ENCODE measurements at places on chromosomes 5 and 9.
A peak's percentile ranks its signal among the peaks of the same experiment; 100 is the strongest.

- DNase-seq = no peak
These were observed 13.3 kb downstream of the DCANP1 start for GRCh38 chr5:135433681-135434426.

GRCh38 chr5:161002571-161003074 is 150.6 kb upstream of the ATP10B start:
- DNase-seq = no peak

GRCh38 chr5:137342764-137343163 is 156.4 kb downstream of the SPOCK1 start:
- no peak for DNase-seq

DNA sequence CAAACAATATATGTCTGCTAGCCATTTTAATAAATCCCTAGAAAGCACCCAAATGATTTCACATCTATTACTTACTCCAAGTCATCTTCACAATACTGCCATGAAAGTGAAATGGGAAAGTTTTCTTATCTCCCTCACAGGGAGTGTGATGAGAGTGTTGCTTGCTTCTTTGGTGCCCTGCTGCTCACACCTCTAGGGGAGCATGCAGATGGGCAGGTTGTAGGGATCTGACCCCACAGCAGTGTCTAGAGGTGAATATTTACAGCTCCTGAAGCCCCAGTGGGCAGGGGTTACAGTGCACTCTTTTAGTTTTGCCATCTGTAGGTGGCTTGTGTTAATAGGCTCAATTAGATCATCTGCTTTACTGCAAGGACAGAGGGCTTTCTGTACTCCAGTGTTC is 173.2 kb downstream of the GABRG2 start:
- no peak for DNase-seq

GRCh38 chr9:4096121-4096520 is 203.7 kb downstream of the GLIS3 start:
- no peak for DNase-seq

- DNase-seq = no peak
These were observed 18.0 kb downstream of the SH3PXD2B start for GRCh38 chr5:172436078-172436878.

DNA sequence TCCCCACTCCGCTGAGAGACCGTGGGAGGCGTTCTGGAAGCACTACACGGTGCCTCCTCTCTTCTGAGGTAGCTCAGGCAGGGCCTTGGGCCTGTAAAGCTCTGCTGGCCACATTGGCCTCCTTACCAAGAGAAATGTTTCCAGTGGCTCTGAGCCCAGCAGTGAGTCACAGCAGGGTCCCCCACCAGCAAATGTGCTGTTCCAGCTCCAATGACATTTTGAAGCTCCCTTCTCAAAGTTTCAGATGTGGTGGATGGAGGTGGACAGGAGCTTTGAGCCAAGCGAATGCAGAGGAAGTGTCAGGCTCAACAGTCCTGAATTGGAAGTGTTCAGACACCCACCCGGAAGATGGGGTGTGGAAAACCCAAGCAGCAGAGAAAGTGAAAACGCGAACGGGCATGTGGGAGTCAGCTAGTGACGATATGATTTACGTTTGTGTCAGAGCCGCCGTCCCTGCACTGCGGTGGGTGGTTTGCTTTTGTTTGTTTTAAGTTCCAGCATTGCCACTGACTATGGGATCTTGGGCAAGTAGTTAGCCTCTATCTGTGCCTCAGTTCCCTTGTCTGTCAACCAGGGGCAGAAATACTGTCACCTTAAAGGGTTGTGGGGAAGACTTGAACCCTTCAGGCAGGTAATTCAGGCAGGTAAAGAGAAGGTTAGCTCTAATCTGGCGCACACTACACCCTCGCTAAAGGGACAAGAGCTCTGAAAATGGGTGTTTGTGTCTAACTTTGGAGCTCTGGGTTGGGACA is 38.2 kb downstream of the C5orf15 start:
- DNase-seq = peak; percentile 52

- DNase-seq = peak; percentile 31
These were observed 697 bp downstream of the SLC1A1 start for GRCh38 chr9:4490705-4491625.

GRCh38 chr9:36018129-36018528 is 18.6 kb upstream of the RECK start:
- DNase-seq = no peak

GRCh38 chr9:18545636-18546360 is 71.8 kb downstream of the ADAMTSL1 start:
- DNase-seq = no peak

DNA sequence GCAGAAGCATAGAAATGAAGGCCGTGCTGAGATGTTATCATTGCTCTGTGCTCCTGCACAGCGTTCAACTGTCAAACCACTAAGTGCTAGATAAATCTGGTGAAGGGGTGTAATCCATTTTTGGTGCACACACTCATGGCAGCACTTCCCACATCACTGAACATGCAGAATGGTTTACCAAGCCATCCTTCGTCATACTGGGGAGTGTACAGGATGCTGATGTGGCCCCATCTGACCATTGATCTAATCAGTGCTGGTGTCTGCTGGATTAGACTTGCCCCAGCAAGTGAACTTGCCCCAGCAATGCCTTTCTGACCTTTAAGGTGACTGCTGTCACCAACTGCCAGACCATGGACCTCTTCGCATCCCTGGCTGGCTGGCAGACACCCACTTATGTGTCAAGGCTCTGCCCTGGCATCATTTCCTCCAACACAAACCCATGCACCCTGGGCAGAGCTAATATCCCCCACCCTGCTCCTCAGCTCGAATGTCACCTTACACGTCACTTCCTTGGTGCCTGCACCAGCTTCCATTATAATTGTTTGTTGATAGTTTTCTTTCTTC is 4.2 kb upstream of the SEMA4D start:
- DNase-seq = no peak

DNA sequence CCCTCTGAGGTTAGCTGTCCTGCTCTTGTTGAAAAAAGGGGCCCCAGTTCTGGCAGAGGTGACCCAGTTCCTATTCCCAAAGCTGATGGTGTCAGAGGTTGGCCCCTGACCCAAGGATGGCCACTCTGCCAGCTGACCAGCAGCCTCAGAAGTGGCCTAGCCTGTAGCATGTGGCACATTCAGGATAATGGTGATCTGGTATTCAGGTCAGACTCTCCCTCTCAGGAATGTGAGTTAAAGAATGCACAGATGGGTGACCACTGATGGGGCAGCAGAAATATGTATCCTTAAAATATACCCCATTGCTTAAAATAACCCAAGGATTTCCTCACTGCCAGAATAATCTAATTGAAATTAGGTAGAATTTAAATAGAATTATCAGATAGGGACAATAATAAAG is 369.2 kb downstream of the SEMA5A start:
- DNase-seq = no peak

DNA sequence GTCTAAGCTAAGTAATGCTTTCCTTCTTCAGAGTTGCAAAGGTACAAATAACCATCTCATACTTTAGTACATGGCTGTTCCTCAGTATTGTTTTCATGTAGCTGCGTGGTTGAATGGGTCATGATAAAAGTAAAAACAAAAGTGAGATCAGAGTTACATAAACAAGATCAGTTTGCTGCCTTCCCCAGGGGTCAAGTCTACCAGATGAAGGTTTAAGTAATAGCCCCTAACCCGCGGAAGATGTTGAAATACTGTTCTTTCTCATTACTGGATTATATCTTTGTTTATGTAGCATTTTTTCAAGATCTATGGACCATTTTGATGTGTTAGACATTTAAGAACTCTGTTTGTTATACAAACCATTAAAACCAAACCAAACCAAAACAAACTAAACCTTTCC is 34.1 kb upstream of the ARRDC3 start:
- DNase-seq = no peak

- DNase-seq = no peak
These were observed 12.4 kb downstream of the GZMK start for GRCh38 chr5:55036477-55036876.
